ENCODE measurements at places on chromosomes 5 and 9.

DNA sequence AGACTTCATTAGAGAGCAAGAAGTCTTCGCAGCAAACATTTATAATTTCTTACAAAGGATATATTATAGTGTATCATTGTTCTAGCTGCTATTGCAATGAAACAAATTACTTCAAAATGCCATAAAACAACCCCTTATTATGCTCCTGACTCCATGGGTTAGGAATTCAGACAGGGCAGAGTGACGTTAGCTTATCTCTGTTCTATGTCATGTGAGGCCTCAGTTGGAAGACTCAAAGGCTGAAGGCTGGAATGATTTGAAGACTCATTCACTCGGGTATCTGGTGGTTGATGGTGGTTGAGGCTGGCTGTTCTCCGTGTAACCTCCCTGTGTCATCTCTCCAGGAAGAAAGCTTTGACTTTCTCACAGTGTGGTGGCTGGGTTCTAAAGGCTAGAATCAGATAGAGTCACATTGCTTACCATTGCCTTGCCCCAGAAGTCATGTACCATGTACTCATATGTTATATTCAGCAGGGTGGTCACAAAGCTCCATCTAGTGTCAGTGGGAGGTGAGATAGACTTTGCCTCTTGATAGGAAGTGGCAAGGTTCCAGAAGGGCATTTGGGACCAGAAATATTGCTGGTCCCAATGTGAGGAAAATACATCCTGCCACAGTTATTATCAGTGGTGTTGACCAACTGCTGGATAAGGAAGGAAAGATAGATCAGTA lies 226.9 kb downstream of the TMEM38B start:
- no peak for DNase-seq

- no peak for DNase-seq
Observed at GRCh38 chr9:3032898-3033297, 189.0 kb upstream of the PUM3 start.

GRCh38 chr5:23648656-23649055 lies 141.2 kb downstream of the PRDM9 start:
- DNase-seq = no peak

DNA sequence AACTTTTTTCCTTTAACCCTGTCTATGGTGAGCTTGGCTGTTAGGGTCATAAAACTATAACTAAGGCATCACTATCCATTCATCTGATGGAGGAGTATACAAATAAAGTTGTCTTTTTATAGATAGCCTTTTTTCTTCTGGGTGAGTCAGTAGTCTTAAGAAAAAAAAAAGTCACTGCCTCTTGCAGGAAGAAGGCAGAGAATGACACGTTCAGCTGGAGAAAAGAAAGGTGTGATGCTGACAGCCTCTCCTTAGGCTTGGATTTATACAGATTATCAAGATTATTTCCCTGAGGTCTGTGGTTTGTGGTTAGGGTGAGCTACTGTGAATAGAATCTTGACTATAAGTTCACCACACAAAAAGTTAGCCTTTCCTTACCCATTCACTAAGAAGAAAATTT lies 23.0 kb downstream of the EPB41L4B start:
- no peak for DNase-seq

GRCh38 chr5:116032991-116033390 lies 719 bp downstream of the ARL14EPL start:
- no peak for DNase-seq

DNA sequence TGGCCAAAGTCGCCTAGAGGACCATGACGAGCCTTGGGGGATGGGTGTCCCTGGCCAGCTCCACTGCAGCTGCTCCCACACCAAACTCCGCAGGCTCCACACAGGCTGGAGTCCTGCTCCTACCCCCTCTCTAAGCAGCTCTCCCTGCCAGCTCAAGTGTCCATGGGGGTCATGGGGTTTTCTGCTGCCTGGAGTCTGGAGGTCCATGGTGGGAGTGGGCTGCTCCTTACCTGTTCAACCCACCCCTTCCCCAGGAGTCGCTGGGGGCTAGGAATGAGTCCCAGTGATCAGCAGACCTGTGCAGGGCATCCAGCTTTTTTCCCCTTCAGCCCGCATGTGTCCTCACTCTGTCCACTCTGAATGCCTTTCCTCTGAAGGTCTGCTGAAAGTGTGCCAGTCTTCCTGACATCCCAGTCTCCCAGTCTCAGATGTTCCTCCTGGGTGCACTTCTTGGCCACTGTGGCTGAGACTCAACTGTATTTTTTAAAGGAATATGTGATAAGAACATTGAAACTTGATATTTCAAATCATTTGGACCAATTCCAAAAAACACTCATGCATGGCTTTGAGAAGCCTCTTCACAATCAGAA lies 261.3 kb upstream of the ANKH start:
- no peak for DNase-seq

GRCh38 chr5:150585781-150586341 lies 54.6 kb upstream of the SYNPO start:
- no peak for DNase-seq
